ENCODE measurements at places on chromosomes 4 and X.

GRCh38 chr4:11748164-11748872, 319.6 kb upstream of the HS3ST1 start:
- peak; percentile 64 for DNase-seq

- DNase-seq = peak; percentile 26
Measured at GRCh38 chr4:167234316-167234881, at the start of gene SPOCK3. SPOCK3 (minus strand) TSS chr4:167234494.

DNA sequence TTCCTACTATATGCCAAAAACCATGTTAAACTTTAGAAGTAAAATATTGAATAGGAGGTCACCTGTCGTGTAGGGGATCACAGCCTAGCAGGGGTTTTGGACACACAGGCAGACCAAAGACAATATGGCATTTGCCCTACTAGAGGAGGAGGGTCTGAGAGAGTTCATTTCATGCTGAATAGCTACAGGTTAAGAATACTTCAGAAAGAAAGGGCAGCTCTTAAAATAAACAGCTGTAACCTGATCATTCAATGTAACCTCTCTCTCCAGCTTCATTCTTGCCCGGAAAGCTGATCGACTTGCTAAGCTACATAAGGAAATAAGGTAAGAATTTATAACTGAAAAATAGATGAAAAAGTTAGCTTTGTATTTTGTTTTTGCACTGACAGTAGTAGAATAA, 79.9 kb downstream of the MAOA start:
- no peak for DNase-seq

GRCh38 chrX:18793601-18794089, 86.2 kb downstream of the PPEF1 start:
- no peak for DNase-seq

- DNase-seq = no peak
Measured at GRCh38 chr4:7873881-7874280, 65.8 kb downstream of the AFAP1 start.

GRCh38 chr4:89123451-89123851, 12.1 kb downstream of the TIGD2 start:
- DNase-seq = no peak

GRCh38 chrX:45801554-45801953, 600.9 kb upstream of the DIPK2B start:
- peak; percentile 43 for DNase-seq

DNA sequence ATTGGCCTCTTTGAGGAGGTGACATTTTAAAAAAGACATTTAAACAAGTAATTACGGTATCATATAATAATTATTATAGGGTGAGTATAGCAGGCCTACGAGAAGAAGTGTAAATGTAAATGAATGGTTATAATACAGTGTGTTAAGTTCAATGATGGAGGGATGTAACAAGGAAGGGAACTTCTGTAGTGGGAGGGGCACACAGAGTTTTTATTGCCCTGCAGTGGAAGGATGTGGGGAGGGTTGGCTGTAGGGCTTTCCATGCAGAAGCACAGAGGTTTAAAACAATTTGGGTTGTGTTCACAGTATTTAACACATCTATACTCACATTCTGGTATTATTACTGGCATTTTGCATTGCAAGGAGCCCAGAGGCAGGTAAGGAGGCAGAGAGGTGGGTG, 41.1 kb downstream of the AFF1 start:
- DNase-seq = no peak
